MV-4-11 (cell line): ENCODE measurements at places on chromosomes 6 and 20.

- DNase-seq = no peak
Measured at GRCh38 chr20:49979030-49979832, 3.5 kb upstream of the SNAI1 start.

DNA sequence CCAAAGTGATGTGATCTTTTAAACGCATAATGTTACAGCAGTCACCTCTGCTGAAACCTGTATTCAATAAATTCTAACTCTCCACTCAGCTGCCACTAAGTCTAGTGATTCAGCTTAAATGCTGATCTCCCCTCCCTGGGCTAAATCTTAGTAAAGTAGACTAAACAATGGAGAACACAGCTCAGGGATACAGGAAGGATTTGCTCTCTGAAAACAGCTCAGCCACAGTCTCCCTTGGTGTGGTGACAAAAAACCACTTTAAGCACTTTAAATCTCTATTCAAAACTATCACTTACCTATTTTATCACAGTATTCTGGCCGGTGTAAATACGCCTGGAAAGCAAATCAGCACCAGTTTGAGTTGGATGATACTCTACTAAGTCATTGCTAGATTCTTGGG, 130.6 kb downstream of the RFX6 start:
- DNase-seq = no peak

DNA sequence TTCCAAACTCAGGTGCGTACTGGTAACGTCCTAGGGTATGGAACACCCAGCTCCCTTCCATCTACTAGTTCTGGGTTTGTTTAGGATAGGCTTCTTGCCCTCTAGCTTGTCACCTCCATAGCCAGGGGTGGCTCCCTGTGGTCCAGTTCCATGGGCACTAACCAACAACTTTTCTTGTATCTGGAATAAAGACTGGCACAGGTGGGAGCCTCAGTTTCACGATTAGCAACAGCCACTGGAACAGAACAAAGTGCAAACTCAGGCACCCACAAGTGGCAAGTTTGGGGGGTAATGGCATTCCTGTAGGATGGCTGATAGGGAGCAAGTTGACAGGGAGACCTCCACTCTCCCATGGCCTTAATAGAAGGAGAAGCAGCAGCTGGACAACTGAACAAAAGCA, 5.6 kb upstream of the APMAP start:
- DNase-seq = no peak

DNA sequence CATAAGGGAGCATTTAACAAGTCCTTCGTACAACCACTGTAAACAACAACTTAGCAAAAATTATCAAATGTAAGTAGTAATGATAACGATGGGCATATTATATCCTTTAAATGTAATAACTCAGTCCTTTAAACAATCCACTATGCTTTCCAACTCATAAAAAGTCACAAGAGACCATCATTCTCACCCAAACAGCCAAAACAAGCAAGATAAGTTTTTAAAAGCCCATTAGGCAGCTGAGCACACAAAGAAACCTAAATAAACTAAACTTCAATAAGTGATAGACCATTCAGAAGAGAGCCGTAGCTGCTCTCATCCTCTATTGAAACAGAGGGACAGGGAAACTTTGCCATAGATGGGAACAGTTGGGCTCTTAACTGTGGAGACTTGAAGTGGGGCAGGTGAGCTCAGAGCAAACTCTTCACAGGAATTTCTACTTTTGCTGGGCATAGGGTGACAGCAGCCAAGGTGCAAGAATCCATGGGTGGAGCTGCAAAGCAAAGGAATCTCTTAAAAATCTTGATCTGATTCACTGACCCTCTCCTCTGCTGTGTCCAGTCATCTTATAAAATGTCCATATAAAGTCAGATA, 22.5 kb downstream of the RAB22A start:
- no peak for DNase-seq

- DNase-seq = no peak
Measured at GRCh38 chr20:40984496-40984895, 44.1 kb upstream of the TOP1 start.
